ENCODE measurements at places on chromosomes 2 and 18. TPM values are rescaled to one million over a fixed set of nuclear protein-coding genes. Genes with fewer than 3 reads are reported as not detected.
A peak's percentile ranks its signal among the peaks of the same experiment; 100 is the strongest.

Gene CLASP1
- total RNA-seq: 20.8 TPM

Gene ONECUT2
- total RNA-seq: not detected

Gene AP1S3
- 22.2 TPM for total RNA-seq

Gene SKOR2
- not detected for total RNA-seq

Gene DTNB
- total RNA-seq: 56.7 TPM

Gene EGR4
- not detected for total RNA-seq

Gene UGT1A10
- total RNA-seq: 0.33 TPM

Gene REG1B
- total RNA-seq: not detected

GRCh38 chr2:231667496-231667895 lies 40.8 kb upstream of the PTMA start:
- no peak for DNase-seq

GRCh38 chr18:22765896-22766295 lies 167.2 kb upstream of the RBBP8 start:
- no peak for DNase-seq

GRCh38 chr2:107595749-107596148 lies 230.9 kb upstream of the RGPD4 start:
- DNase-seq: peak; percentile 18

DNA sequence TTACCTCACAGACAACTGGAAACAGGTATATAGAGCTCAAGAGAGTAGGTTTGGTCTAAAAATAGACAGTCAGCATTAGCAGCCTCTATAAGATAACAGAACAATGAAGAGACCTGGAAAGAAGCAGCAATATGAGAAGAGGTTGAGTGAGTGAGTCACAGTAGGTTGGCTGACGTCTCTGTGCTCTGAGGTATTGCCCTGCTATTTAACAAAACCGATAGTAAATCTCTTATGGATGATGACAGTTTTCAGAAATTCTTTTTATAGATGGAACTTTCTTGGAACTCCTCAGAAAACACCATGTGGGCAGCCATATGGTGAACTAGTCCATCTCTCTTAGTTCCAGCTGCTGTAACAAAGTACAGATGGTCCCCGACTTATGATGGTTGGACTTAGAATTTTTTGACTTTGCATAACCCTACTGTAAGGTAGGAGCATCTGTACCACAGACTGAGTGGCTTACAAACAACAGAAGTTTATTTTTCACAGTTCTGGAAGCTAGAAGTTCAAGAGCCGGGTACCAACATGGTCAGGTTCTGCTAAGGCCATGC lies 123.5 kb downstream of the MBD2 start:
- DNase-seq: peak; percentile 2

DNA sequence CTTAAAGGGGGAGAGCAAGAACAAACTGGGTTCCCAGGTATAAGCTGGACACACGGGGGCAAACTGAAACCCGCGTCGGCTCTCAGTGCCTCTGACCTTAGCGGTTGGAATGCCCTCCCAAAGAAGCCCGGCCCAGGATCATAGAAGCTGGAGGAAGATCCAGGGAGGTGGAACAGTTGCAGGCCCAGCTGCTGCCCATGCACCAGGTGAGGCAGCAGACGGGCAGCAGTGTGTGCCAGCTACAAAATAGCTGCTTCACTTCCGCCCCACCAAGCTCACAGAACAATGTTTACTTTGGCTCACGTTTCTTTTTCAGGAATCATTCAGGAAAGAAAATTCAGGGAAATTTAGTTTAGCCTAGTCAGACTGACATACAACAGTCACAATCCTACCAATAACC lies 3.9 kb upstream of the ERMN start:
- DNase-seq: no peak

GRCh38 chr2:240269886-240270285 lies 129.4 kb upstream of the OTOS start:
- DNase-seq: no peak

- no peak for DNase-seq
Measured at GRCh38 chr2:88737385-88737784, 45.9 kb downstream of the RPIA start.

DNA sequence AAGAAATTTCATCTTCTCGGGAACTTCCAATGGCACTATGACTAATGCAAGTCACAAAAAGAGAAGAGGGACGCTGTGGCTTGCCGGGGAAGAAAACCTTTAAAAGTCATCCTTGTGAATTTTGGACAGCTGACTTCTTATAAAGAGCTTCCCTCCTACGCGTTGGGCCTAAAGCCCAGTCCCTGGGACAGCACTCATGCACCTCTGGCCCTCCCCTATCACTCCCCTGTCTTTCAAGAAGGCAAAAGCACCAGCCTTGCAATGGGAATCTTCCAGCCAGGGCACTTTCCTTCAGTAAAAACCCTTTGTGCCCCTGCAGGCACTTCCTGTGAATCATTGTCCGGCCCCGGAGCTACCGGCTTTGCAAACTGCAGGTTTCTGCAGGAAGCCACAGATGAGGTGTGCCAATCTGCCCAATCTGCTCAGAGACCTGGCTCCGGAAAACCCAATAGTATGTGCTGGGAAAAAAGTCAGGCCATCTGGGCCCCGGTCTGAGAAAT lies 7.1 kb downstream of the MREG start:
- DNase-seq: peak; percentile 22

GRCh38 chr18:21593540-21594257 lies 6.8 kb downstream of the ESCO1 start:
- no peak for DNase-seq

DNA sequence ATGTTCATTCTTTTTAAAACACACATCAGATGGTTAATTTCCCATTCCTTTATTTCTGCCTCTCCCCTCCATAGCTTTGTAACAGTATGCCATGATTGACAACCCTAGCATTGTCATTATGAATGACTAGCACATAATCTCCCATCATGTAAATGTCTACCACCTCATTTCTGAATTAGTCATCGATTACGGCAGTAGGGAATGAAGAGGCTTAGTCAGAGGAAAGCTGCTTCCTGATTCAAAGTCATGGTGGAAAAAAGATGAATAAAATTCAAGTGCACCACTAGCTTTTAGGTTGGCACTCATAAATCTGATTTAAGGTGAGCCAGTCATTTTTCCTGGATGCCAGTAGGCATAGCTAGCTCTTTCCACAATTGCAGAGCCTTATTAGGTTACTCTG lies 19.1 kb upstream of the ACMSD start:
- DNase-seq: no peak

GRCh38 chr18:49052891-49053644 lies 102.3 kb upstream of the SMAD7 start:
- DNase-seq: peak; percentile 90

- DNase-seq: no peak
Measured at GRCh38 chr18:50307400-50307737, 19.9 kb upstream of the CXXC1 start.

GRCh38 chr2:57432528-57432927 lies 614.1 kb upstream of the VRK2 start:
- DNase-seq: no peak

- no peak for DNase-seq
Measured at GRCh38 chr2:62785216-62785615, 79.7 kb downstream of the EHBP1 start.

DNA sequence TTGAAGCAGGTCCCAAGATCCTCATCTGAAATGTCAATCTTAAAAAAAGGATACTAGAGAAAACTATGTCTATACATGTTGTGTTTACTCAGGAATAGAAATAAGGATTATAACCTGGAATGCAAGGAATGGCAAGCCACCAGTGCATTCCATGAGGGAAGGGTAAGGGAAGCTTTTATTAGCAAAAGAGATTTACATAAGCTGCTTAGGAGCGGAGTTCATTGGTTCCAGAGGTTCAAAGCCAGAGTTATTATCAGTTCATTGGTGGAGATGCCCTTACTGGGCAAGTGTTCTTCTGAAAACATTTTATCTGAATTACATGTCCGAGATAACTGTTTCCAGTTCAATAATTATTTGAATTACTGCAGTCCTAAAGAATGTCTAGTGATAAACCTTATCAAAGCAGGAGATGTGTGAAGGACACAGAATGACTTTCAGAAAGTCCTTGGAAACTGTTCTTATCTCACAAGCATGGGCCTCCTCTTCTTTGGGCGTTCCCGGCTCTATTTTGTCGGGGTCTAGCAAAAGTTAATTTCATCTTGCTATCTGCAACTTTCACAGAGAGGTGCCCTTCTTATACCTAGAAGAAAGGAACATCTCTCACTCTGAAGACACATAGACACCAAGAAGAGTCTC lies 23.5 kb downstream of the COMMD1 start:
- DNase-seq: peak; percentile 5

DNA sequence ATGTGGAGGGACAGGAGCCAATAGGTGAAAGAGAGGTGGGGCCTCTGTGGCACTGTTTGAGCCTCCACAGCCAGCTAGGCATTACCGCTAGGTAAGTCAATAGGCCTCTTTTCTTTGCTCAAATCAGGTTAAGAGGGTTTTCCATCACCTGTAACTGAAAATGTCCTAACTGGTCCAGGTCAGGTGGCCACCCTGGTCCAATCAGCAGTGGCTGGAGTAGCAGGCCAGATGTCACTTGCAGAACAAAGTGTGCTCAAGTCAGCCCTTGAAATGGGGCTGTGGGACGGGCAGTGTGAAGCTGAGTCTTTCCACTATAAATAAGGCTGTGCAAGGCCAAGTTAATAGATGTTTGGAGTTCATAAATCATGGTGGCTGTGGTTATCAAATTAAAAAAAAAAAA lies 20.9 kb downstream of the FBXO36 start:
- no peak for DNase-seq

DNA sequence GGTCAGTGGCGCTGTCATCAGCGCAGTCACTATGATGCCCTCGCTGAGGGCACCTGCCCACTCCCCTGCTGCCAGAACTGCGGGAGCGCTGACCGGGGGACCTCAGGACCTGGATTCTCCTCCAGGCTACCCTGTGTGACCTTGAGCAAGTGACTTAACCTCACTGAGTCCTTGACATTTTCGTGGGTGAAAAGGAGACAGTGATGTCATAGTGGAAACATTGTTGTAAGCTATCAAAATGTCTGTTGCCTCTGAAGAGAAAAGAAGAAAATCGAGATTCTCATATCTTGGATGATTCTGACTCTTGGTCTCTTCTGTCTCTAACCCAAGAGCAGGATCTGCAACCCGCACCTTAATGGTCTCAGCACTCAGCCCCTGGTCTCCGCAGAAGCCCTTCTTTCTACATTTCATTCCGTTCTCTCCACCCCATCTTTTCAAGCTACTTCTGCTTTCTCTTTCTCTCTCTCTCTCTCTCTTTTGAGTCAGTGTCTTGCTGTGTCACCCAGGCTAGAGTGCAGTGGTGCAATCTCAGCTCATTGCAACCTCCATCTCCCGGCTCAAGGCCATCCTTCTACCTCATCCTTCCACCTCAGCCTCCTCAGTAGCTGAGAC lies 978 bp upstream of the TUBA4A start:
- no peak for DNase-seq

GRCh38 chr2:186751790-186752189 lies 57.9 kb downstream of the FAM171B start:
- DNase-seq: no peak

- no peak for DNase-seq
Measured at GRCh38 chr18:31791817-31792579, 31.3 kb upstream of the SLC25A52 start.
